ENCODE measurements at places on chromosomes 2 and 18.

- DNase-seq, result no peak
These were observed 114.4 kb downstream of the ZNF385B start for GRCh38 chr2:179746981-179747380.

- no peak for DNase-seq
These were observed 68.5 kb downstream of the PIGN start for GRCh38 chr18:62118328-62118727.

DNA sequence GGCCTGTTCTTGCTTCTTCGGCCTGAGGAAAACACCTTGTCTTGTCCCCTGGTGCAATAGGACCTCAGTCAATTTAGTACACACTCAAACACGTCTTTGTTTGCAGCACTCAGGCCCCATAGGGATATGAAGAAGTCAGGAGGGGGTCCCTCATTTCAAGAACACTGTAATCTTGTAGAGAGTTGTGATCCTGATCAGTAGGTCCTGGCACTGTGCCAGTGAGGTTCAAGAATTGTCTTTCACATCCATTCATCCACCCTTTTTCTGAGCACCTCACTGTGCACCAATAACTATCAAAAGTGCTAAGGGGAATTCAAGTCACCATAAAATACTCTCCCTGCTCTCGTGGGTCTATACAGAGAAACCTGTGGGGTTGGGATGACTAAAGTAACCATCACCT is 131.4 kb upstream of the LHCGR start:
- no peak for DNase-seq

DNA sequence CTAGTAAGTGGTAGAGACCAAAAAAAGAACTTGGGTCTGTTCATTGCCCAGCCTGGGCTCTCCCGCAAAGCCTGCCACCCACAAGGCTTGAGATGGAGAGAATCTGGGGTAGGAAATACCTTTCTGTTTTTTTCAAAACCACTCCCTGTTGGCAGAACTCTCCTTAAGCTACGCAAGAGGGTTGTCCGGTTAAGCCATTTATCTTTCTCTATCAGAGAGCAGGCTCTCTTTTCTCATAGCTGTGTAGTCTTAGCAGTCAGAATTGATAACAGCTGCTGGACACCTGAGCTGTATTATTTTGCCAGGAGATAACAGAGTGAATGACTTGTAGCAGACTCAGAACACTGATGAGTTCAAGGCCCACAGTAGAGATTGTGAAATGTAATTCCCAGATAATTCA is 1088.1 kb downstream of the TSN start:
- no peak for DNase-seq

DNA sequence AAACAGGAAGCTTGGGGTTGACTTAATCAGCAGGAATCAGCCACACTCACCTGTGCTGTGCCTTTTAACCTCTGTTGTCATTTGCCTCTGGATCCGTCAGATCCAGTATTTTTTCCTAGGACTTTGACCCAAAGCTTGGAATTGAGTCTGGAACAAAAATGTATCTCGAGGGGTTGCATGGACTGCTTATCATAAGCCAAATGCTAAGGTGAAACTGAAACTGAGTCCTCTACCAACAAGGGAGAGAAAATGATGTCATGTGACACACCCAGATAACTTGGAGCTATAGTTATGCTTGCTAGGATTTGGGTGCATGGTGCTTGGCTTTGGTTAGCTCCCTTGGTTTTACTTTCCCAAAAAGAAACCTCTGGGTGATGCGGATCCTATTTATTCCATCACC is 2158.6 kb upstream of the PIK3C3 start:
- no peak for DNase-seq

GRCh38 chr2:112201696-112202430 is 53.0 kb downstream of the ZC3H8 start:
- no peak for DNase-seq

DNA sequence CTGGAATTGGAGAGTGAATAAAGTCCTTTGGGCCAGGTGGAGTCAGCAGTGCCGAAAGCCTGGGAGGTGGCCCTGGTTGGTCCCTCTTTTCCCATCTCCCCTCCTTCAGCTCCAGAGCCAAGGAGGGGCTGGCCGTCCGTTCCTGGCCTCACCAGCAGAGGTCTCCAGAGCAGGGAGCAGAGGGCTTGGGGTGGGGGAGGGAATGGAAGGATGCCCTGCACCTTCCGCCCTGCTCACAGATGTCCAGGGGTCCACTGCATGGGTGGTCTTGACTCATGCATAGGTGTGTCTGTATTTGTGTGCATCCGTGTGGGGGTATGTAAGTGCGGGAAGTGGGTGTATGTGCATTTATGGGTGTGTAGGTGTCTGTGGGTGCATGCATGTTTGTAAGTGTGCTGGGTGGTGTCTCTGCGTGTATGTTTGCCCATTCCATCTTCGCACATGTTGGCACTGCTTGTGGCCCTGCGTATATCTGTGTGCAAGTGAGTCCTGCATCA is 201.8 kb downstream of the ZFP36L2 start:
- no peak for DNase-seq

- no peak for DNase-seq
These were observed 778 bp downstream of the BBS5 start for GRCh38 chr2:169480079-169480465.

DNA sequence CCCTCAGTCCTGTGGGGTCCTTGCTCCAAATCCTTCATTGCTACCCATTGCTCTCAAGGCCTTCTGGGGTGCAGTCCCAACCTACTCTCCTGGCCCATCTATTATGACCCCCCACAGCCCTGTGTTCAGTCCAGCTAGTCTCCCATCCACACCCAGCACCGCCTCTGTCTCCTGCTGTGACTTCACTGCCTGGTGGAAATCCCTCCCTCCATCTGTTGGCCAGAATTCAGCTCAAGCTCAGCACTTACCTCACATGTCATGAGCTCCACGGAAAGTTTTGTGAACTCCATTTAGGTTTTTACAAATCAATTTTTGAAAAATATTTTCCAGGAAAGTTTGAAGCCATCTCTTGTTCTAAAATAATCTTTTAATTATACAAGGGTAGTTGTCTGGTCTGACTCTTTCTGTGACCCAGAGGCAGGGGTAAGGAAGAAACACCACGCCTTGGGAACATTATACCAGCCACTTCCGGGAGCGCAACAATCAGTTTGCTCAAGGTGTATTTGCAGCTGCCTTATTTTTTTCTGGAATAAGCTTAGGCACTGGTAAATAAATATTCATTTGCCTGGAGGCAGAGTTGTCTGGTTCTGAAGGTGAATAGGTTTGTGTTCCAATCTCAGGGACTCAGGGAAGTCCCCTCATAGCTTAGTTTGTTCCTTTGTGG is 110.8 kb downstream of the VIT start:
- DNase-seq, result no peak

- no peak for DNase-seq
These were observed 65.9 kb upstream of the SH3RF3 start for GRCh38 chr2:109062859-109063700.

DNA sequence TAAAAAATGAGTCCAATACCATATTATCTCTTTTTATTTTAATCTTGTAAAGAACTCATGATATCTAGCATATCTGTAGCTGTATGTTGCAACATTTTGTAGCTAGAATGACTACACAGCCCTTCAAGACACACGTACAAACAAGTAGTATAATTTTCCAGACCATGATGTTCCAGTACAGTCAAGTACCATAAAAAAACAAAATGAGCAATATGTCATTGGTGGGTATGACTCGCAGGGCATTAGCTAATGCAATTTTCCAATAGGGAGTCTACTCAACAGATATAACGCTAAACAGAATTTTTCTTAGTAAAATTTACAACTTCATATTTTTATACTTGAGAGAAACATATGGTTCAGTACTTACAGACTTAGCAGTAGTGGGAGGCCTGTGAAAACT is 53.6 kb upstream of the UGP2 start:
- DNase-seq, result no peak

- no peak for DNase-seq
These were observed 7.4 kb downstream of the ZAP70 start for GRCh38 chr2:97720746-97721145.

DNA sequence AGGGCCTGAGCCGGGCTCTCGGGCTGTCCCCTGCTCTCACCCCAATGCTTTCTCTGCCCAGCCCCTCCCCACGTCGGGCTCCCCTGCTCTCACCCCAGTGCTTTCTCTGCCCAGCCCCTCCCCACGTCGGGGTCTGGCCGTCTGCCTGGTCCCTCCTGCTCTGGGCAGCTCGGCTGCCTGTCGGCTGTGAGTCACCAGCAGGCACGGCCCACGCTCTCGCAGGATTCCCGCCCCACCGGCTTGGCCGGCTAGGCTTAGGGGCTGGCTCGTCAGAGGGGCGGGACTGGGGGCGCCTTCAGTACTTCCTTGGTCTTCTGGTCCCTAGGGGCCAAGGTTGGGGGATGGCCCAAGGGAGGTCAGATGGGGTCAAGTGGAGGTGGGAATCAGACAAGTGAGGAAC is 3.3 kb downstream of the BOK start:
- no peak for DNase-seq

- DNase-seq, result no peak
These were observed 6.9 kb downstream of the ACTR3 start for GRCh38 chr2:113896791-113897190.

DNA sequence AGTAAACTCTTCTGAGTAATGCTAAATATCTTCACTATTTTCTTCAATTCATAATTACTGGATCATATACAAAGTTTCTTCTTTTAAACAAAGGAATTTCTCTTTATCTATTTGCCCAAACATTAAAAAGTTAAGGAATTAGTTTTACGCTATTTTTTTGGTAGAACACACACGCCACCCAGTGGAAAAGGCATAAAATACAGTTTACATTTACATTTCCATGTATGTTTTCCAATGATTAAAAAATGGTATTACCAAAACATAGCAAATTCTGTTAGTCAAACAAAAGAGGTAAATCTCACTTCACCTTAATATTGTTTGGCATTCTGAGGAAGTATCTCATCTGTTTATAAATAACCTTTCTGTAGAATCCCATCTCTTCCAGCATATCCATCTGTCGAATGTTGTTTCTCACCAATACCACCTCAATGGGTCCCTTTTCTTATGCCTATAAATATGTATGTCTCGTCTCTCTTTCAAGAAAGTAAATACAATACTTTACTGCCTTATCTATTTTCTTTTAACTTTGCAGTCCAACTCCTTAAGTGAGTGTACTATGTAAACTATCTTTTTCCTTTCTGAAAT is 7.2 kb downstream of the BOLL start:
- DNase-seq, result peak; percentile 50

- DNase-seq, result no peak
These were observed 1.5 kb downstream of the GALNT14 start for GRCh38 chr2:31136732-31137131.

GRCh38 chr2:13006829-13007717 is 290.3 kb downstream of the TRIB2 start:
- peak; percentile 46 for DNase-seq

DNA sequence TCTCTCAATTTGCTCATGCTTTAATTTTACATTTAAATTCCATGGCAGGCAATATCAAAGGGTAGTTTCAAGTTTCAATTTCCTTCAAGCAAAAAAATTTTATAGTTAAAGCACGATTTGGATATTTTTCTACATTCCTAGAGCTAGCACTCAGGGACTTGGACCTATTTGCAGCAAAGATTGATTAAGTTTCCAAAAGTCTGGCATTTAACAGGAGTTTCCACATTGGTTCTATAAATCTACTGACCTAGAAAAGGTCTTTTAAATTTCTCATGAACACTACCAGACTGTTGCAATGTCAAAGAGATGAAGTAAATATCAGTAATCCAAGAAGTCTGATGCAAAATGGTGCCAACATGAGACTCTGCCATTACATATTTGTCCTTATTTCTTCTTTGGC is 253.7 kb upstream of the LINC00305 start:
- DNase-seq, result no peak

- DNase-seq, result no peak
These were observed 4.9 kb upstream of the GATA6 start for GRCh38 chr18:22164337-22165048.

- no peak for DNase-seq
These were observed 478.1 kb upstream of the MAP2 start for GRCh38 chr2:208945719-208946256.

DNA sequence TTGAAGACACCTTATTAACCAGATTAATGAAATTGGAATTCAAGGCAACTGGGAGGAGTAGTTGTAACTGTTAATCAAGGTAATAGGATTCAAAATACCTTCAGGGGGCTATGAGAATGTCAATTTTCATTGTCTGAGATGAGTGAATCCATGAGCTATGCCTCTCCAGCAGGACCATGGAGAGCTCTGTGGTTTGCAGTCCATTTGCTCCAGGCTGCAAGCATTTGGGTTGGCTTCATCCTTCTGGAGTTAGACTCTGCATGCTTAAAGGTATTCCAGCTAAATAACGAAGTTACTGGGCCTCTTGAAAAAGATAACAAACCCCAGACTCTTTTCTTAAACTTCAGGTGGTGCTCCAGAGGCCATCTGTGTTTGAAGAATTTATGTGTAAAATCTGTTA is 207.1 kb upstream of the SLC8A1 start:
- no peak for DNase-seq

- DNase-seq, result no peak
These were observed 101.9 kb downstream of the NOL4 start for GRCh38 chr18:34122724-34123334.

- DNase-seq, result no peak
These were observed 8.0 kb downstream of the PKDCC start for GRCh38 chr2:42055573-42056514.

DNA sequence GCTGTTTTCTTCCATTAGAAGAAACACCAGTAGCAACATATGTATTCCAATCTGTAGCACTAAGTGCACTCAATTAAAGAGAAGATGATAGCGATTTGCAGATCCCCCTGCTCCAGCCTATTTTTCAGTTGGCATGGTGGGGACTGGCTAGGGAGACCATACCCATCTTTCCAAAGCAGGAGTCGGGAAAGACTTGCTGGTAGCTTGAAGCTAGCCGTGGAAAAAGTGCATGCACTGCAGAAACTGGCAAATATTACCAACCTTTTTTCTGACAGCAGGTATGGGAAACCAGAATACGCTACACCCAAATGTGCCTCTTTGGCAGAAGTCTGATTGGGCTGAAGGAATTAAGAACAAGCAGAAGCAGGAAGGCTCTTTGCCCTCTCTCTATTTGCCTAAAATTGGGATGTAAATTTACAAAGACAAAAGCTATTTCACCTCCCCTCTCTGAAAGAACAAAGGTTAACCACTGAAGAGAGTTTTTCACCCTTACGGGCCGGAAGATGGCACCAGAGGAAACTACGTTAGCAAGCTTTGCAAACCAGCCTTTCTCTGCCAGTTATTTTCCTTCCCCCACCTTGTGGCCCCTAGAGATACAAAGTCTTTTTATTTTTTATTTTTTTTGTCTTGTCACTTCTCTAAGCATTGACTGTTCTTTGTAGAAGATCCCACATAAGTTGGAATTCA is 273.1 kb downstream of the DLGAP1 start:
- no peak for DNase-seq

DNA sequence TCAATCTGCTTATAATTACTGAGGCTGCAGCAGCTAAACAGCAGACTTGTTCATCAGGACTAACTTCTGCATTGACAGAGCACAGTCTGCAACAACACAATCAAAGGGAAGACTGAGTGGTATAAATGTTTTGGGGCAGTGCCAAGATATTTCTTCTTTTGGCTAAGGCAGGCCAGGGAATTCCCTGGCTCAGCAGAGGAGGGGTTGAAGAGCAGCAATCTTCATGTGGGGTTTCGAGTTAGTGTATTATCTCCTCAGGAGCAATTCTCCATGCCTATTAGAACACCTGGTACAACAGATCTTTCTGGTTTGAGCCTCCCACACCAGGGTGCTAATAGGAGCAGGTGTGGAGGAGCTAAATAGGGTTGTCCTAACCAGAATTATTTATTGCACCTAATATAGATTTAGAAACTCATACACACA is 103.0 kb upstream of the STK17B start:
- peak; percentile 82 for DNase-seq

GRCh38 chr2:71531522-71532047 is 78.2 kb downstream of the DYSF start:
- no peak for DNase-seq

Data from CD4-positive, alpha-beta T cell (primary cell).